GM04503 (cell line): ENCODE measurements at places on chromosomes 4 and X.
A peak's percentile ranks its signal among the peaks of the same experiment; 100 is the strongest.

DNA sequence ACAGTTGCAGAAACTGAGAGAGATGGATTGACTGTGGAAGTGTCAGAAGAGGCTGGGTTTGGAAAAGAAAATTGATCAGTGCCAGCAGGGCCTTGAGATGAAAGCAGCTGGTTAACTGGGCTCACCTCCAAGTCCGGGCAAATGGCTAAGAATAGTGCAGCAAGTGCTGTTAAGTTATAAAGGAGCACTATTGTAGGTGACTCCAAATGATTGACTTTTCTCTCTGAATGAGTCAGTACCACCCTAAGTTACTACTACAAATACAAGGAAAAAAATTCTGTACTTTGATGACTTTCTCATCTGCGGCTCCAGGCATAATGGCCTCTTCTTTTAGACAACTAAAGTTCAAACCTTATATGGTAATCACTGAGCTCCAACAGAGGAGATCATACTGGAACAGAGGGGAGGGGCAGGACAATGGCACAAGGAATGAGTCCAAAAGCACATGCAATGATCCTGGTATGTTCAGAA lies 733.4 kb upstream of the INTU start:
- DNase-seq = peak; percentile 89

DNA sequence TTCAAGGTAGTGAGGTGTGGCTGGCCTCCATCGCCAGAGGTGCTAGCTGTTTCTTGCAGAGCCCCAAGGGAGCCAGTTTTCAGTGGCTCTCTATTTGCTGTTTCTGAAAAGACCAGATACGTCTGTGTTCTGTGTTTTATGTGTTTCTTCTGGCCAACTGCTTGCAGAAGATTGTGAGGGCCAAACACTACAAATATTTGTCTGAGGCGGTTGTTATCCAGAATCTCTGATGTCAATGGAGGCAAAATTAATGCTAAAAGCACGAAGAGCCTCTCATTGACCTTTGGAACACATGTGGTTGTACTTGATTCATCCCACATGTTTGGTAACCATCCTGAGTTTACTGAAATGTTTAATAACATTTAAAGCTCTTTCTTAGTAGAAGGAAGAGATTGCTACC lies 113.9 kb downstream of the CT47B1 start:
- DNase-seq = peak; percentile 91

DNA sequence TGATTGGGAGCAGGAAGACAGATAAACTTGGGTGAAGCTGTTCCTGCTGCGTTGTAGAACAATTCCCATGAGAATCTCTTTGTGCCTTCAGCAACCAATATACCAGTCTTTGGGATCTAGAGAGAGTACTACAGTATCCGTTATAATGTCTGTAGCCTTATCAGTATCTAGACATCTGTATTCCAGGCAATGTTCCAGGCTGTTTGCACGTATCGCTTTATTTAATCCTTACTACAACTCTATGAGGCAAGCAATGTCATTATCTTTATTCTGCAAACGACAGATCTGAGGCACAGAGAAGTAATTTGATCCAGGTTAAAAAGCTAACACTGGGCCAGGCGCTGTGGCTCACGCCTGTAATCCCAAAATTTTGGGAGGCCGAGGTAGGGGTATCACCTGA lies 251.6 kb downstream of the ARHGAP24 start:
- no peak for DNase-seq

GRCh38 chrX:24759786-24760185 lies 66.1 kb downstream of the POLA1 start:
- DNase-seq = no peak

DNA sequence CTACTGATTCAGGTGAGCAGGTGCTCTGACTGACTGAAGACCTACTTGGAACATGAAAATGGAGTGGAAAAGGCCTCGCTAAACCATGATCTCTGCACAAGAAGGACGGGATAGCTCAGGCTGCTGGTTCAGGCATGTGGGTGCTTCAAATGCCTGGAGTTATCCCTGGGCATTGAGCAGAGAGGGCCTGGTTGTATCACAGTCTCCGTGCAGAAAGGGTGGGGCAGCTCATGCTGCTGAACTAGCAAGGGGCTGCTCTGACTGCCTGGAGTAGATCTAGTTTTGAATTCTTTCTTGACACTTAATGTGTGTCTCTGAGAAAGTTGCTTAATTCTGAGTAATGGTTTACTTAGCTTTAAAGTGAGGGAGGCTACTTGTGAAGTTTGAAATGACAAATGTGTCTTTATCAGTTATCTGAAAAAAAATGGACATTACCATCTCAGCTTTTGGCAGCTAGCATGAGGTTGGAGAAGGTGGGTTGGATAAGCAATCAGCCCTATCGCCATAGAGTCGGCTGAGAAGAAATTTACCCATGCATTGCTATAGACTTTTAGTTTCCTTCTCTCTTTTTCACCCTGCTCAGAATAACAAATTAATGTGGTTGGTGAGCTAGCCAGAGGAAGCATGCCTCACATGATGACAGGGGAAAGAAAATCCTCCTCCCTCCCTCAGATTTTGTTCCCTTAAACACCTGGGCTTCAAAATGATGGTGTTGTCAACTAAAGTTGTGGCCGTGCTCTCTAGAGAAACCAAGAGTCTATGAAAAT lies 832.4 kb downstream of the STIM2 start:
- DNase-seq = no peak

DNA sequence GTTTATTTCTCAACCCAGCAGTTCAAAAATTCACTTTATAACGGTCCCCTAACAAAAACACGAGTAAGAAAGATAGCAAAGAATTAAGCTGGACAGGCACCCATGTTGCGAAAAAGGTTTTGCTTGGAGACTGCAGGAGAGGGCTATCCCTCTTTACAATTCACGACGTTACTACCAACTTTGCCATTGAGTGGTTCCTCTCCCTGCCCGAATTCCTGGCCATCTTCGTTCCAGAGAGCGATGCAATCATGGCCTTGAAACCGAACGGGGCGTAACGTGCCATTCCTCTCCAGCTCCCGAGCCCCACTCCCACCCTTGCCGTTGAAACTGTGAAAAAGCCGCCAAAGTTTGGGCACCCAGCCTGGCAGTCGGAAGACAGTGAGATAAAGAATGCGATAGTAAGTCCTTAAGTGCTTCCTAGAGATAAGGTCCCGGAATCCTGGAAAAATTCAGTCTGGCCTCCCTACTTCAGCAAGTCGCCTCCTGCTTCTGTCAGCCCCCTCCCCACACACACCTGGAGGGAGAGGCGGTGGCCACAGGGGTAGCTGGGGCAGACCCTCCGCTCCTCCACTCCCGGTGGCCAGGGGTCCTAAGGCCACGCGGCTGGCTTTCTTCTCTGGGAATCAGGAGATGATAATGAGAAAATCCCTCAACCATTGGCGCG lies 65.2 kb downstream of the FBXO8 start:
- DNase-seq = no peak

- no peak for DNase-seq
Measured at GRCh38 chr4:54961357-54961975, 163.9 kb downstream of the KDR start.

DNA sequence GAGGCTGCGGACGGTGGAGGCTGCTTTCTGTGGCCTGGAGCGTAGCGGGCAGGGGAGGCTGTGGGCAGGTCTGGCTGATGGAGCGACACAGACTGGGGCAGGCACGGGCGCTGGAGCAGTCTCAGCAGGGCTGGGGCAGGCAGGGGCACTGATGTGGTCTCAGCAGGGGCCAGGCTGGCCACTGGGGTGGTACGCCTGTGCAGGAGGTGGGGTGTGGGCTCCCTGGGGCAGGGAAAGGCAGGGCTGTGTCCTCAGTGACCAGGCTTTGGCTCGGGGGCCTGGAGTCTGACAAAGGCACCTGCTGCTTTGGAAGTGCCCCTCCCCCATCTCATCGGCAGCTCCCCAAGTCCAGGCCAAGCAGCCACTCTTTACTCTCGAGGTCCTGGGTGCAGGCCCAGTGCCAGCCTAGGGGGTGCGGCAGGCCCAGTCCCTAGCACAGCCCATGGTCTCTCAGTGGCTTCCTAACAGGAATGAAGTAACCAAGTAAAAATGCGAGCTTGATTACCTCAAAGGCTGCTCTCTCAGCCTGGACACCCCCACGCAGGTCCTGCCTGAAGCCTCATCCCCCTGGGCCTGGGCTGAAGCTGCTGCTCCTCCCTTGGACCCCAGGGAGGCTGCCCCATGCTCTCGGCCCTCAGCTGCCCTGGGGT lies 55.5 kb downstream of the ADRA2C start:
- DNase-seq = no peak

GRCh38 chrX:39773923-39774773 lies 323.6 kb downstream of the BCOR start:
- DNase-seq = no peak

DNA sequence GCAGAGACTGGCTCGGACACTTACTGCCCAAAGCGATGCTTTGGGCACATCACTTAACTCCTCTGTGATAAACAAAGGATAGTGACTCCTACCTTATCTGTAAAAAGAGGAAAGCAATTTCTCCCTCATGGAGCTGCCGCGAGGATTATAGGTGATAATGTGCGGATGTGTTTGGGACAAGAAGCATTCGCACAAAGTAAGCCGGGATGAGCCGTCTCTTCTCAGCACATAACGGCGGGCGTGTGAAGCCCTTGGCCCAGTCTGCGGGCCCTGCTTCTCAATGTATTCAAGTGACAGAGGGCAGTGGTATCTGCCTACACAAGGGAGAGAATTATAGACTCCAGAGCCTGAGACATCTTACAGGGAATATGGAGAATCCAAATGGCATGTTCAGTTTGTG lies 550.3 kb upstream of the CPEB2 start:
- no peak for DNase-seq

DNA sequence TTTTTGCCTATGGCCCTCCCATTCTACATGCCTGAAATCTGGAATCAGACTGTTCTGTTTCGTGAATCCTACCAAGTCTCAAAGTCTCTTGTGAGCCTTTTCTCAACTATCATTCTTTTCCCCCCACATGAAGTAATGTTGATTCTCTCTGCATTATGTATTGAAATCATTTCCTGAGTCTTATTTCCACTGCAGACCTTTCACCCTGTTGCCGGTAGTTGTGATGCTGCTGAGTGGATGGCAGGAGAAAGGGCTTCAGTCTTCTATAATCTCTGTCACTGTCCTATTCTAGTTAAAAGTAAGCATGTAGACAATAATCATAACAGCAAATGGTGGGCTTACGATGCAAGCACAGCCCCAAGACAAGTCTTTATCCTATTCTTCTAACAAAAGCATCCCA lies 75.0 kb downstream of the TBC1D9 start:
- no peak for DNase-seq

DNA sequence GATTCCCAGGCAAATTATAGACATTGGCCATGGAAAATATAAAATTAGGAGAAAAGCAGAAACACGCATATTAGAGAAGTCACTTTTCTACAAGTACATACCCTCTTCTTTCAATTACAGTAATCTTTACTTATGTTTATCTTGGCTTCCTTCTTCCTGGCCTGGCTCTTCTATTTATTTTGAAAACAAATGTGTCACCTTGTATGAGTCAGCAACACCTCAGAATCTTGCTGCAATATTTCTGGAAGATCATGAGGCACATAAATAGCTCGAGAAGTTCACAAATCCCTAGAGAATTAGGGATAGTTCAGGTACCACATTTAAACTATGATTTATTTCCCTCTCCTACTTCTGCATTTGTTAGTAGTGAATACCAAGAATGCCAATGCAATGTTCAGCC lies 124.6 kb downstream of the ANOS1 start:
- DNase-seq = no peak

DNA sequence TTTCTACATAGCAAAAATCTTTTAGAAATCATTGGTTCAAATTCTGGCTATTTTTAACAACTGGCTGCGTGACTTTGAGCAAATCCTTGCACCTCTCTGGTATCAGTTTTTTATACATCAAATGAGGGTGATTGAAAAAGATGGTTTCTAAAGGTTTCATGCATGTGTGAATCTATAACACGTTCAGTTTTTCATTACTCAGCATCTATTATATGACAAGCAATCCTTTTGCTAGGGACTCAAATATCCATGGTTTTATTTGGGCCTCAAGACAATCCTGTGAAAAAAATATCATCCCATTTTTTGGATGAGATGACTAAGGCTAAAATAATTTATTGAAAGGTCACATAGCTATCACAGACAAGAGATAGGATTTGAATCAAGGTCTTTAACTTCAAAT lies 884 bp downstream of the HEPH start:
- no peak for DNase-seq

GRCh38 chr4:185381288-185382196 lies 14.2 kb downstream of the LRP2BP start:
- DNase-seq = no peak

GRCh38 chr4:78318126-78318525 lies 233.4 kb upstream of the ANXA3 start:
- DNase-seq = no peak

- no peak for DNase-seq
Measured at GRCh38 chr4:4866866-4867374, 7.5 kb downstream of the MSX1 start.

DNA sequence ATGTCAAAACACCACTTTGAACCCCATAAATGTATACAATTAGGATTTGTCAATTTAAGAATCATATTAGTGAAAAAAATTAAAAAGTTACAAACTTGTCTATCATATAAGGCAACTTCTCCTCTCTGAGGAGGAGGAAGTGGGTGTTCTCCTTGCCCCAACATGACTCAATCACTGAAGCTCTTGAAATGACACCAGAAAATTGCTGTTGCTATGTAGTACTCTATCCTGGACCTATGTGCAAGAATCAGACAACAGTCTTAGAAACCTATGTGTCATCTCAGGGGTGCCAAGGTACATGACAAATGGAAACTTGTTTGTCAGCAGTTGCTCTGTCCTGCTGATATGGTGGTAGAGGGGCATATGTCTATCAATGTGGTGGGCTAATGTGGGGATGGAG lies 47.7 kb downstream of the HMGB3 start:
- DNase-seq = no peak

- DNase-seq = no peak
Measured at GRCh38 chr4:168942985-168943384, 67.1 kb downstream of the CBR4 start.

DNA sequence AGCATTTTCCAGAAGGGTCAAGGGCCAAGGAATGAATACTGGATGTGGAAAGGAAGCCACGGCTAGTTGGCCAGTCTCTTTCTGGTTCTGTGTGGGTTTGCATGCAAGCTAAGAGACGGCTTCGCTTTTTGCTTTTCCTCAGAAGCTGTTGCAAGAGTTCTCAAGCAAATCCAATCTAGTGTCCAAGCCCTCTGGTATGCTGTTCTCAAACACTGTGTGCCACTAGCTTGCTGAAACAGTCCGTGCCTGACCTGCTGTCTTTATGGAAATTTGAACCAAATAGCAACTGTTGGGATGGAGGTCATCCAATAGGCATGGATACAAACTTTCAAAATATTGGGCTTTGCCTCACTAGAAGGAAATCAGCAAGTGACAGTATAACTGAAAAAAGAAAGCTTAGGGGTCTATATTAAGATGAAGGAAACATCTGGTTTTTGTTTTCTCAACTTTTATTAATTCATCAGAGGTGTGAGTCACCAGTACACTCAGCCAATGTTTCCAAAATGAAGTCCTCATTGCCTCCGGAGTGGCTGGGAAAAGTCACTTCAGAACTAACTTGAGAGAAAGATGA lies 70.5 kb downstream of the SLC9A6 start:
- DNase-seq = peak; percentile 86

- DNase-seq = no peak
Measured at GRCh38 chrX:54427837-54428424, 12.3 kb upstream of the TSR2 start.

GRCh38 chr4:80171656-80172055 lies 25.6 kb upstream of the PRDM8 start:
- DNase-seq = no peak

GRCh38 chr4:41366911-41367517 lies 110.3 kb downstream of the UCHL1 start:
- no peak for DNase-seq
